Hippocampal formation (tissue), 2 donors: ENCODE measurements at places on chromosomes 5 and 9.

- DNase-seq: no peak
Measured at GRCh38 chr9:78149702-78150291, 86.1 kb upstream of the CEP78 start.

- DNase-seq: no peak
Measured at GRCh38 chr5:2239201-2239910, 356.6 kb upstream of the IRX4 start.

GRCh38 chr9:97556721-97557605, 55.5 kb downstream of the TMOD1 start:
- no peak for DNase-seq

- DNase-seq: no peak
Measured at GRCh38 chr5:126610160-126610559, 9.4 kb downstream of the PHAX start.

- no peak for DNase-seq
Measured at GRCh38 chr5:137741-138140, 45.8 kb downstream of the PLEKHG4B start.

DNA sequence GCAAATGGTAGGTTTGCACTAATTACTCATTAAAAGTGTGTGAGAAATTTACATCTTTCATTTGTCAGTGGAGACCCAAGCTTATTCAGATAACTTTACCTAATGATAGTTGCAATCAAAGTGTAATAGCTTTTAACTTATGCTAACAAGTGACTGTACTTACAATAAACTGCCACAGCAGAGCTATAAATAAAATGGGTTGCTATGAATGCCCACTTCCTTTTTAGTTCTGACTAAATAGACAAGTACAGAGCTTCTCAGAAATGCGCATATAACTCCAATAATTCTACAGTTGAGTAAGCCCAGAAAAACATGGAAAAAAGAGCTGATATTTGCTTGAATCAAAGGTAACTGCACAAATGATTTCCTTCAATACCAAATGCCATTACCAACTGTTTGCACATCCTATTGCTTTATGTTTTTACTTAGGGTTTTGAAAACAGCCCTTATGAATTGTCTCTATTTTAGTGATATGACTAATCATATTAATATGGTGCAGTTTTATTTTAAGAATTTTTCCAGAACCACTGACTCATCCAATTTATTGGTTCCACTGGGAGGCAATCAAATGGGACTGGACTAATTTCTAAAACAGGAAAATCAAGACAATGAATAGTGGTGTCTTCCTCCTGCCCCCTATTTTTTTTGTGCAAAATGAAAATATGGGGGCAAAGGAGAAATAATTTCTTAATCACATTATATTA, 84.1 kb downstream of the PPP2R2B start:
- no peak for DNase-seq

DNA sequence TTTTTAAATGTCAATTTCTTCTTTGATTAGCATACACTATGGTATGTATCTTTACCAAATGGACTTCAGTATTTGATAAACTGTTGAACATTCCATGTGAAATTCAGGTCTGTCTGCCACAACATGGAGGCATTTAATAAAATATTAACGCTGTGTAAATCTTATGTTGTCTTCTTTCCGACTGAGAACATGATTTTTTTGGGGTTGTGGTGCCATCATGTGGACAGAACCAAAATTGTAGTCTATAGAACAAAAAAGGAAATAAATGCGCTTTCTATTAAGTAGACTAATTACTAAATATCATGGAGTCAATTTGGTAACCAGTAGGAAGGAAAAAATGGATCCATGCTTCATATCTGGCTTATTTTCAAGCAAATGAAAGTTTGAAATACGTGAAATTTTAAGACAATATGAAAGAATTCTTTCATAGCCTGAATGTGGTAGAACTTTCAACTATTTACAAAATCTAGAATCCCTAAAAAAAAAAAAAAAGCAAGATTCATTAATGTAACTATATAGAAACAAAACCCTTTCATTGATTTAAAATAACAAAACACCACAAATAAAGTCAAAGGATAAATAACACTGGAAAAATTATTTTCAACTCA, 2.8 kb upstream of the PLK2 start:
- peak; percentile 70 for DNase-seq

GRCh38 chr5:103109277-103109676, 10.7 kb downstream of the GIN1 start:
- DNase-seq: no peak

DNA sequence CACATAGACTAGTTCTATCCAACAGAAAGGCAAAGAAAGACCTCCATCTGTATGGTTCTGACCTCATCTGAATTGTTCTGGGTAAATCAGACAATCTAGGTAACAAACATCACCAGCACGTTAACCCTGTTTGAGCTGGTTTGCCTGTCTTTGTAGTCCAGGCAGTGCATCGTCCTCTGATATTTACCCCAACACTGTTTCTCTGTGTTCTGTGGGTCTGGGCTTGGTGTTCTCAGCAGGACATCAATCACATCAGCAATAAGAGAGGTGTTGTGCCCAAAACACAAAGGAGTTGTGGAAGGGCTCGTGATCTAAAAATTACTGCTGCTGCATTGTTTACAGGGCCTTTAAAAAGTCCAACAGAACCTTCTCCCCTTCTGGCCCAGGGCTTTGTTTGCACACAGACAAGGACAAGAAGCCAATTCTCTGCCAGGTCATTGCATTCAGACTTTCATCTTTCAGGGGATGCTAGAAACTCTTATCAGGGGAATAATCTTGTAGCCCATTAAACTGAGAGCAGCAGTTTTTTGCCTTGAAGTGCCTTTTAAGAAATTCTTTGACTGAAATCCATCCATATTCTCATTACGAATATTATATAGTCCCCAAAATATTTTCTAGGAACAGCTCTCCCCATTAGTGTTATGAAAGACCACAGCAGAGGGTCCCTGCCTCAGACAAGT, 30.5 kb upstream of the MAP1B start:
- no peak for DNase-seq

DNA sequence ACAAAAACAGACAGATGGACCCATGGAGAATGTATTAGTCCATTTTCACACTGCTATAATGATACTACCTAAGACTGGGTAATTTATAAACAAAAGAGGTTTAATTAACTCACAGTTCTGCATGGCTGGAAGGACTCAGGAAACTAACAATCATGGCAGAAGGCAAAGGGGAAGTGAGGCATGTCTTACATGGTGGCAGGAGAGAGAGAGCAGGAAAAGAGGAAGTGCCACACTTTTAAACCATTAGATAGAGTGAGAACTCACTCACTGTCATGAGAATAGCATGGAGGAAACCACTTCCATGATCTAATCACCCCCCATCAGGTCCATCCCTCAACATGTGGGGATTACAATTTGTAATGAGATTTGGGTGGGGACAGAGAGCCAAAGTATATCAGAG, 808.9 kb downstream of the CDH12 start:
- no peak for DNase-seq

DNA sequence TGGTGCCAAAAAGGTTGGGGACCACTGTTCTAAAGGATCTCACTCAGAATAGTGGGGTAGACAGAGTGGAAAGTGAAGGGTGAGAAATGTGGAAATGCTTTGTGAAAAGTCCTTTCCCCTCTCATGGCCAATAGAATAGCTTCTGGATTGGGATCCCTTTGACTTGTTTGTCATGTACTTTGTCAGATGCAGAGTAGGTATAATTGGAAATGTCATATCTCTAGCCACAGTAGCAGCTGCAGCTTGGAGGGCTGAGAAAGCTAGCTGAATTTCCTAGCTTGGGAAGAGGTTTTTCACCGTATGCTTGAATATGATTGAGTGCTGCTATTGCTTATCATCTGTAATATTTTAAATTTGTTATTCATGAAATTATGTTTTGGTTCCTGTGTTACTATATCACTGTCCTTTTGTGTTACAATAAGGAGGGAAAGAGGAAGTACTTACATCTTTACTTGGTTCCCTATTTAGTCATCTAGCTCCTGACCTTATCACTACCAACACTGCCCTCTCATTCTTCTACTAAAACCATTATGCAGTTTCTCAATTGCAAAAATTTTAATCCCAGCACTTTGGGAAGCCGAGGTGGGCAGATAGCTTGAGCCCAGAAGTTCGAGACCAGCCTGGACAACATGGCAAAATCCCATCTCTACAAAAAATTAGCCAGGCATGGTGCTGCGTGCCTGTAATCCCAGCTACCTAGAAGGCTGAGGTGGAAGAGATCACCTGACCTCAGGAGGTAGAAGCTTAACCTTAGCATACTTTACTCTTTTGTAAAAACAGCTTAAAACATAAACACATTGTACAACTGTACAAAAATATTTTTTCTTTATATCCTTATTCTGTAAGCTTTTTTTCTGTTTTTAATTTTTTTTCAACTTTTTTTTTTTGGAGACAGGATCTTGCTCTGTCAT, 12.4 kb downstream of the SLC30A5 start:
- DNase-seq: no peak

- DNase-seq: no peak
Measured at GRCh38 chr5:95111141-95111540, 173.8 kb downstream of the MCTP1 start.

GRCh38 chr9:132414731-132415130, 4.7 kb downstream of the CFAP77 start:
- no peak for DNase-seq

GRCh38 chr5:132136906-132137305, 63.3 kb downstream of the CSF2 start:
- peak; percentile 10 for DNase-seq

- no peak for DNase-seq
Measured at GRCh38 chr5:9608093-9608492, 22.1 kb downstream of the TAS2R1 start.
